ENCODE measurements at places on chromosomes 2 and 18.
A peak's percentile ranks its signal among the peaks of the same experiment; 100 is the strongest.

DNA sequence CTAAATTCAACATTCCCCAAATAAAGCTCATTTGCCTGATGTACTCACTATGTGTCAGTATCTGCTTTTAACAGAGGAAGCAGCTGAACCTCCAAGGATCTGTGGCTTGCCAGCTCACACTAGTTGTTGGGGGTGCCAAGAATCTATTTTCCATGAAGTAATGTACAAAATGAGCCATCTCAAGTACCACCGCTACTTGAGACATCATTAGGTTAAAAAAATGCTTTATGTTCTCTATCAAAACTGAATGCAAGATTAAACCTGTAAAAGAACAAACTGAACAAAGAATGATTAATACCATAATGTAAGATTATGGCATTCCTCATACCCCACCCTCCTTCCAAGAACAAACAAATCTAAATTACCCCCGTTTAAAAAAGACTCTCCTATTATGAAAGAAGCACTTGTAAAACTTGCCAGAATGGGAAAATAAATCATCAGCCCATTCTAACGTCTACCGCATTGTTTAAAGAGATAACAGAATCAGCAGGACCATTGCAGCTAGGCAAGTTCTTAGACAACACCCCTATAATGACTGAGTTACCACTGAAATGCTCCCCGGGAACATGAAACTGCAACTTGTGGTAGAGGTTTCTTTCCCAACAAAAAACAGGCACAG is 471.6 kb downstream of the DLGAP1 start:
- DNase-seq: no peak

DNA sequence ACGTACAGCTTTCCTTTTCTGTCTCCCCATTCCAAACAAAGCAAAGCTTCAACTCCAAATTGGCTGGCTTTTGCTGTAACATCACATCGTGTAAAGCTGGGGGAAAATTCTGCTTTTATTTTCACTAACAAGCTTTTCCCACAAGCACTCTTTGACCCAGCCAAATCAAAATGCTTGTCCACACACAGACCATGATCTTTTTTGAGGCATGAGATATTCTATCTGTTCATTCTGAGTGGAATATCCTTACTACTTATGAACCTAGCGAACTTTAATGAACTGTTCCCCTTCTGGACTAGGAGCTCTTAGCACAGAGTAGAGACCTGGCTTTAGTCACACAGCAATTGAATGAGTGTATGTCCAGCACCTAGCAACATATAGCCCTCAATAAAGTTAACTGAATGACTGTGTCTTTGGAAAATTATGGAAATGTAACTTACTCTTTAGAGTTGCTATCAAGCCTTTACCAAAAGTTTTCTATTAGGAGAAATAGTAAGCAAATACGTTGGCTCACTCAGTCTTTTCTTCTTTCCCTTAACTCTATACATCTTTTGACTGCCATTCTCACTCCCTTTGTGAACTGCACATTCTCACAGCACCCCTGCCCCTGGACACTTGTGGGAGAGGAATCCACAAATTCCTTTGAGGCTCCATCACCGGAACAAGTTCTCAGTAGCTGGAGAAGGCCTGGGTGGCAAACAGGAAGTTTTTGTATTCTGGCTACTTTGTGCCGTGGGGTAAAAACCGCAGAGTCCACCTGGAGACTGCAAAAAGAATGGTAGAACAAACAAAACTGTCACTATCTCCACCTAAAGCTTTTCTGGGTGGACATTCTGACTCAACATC is 1.3 kb upstream of the UBE2E3 start:
- no peak for DNase-seq

- no peak for DNase-seq
Observed at GRCh38 chr2:134662751-134663150, 56.0 kb downstream of the TMEM163 start.

- peak; percentile 58 for DNase-seq
Observed at GRCh38 chr2:6828299-6828584, 37.5 kb downstream of the CMPK2 start.

GRCh38 chr2:168120730-168121129 is 126.7 kb downstream of the STK39 start:
- no peak for DNase-seq

DNA sequence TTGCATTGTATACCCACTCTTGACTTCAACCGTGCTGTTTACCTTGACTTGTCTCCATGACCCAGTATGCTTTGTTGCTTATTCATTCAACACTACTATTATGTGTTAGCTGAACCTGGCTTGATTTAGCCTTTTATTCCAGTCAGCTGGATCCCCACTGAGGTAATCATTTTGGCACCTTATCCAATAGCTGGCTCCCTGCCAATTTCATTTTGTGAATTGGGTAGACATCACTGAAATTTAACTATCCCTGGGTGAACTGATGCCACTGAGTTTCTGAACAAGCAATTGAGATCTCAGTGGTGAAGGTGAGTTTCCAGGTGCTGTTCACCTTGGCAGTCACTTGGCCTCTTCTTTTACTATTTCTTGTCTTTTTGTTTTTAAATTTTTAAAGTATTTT is 584.3 kb downstream of the ADCYAP1 start:
- no peak for DNase-seq

DNA sequence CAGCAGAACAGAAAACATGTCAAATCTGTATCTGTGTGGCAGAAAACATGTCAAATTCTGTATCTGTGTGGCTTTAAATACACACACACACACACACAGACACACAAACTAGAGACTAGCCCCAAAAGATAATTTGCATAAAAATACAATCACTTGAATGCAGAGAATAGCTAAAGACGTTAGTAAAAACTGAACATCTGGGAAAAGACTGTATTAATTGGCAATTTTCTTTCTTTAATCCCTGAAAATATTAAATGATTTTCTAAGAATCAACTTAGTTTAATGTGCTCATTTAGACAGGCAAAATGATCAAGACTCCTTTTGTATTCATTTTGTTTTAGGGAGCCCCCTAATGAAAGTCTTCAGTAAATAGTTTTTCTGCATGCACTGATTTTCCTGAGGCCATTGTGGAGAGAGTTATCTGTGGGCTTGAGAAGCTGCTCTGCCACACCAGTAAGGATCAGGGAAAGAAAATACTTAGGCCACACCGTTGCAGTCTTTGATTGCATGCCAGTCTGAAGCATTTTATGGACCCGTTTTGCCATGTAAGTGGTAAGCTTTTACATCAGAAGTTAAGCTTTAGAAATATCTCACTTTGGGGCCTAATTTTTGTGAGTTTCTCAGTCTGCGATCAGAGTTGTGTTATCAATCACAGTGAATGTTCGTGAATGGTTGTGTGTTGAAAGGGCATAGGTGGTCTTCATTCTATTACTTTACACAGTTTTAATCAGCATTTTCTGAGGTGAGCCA is 2.2 kb downstream of the SPATS2L start:
- DNase-seq: no peak

DNA sequence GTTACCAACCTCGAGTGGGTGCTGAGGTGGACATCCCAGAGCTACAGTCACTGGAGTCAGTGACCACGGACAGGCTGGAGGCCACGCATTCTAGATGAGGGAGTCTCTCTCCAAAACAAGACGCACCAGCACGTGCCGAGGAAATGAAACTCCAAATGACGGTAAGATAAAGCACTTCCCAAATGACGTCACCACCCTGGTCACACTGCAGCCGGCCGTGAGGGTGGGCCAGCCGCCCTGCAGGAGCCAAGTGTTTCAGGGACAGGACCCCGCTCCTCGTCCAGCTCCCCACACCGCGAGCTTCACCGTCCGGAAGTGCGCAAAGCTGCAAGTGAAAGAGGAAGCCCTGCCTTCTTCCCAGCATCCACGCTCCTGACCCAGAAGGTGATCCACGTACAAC is 99.4 kb downstream of the ZNF516 start:
- no peak for DNase-seq

DNA sequence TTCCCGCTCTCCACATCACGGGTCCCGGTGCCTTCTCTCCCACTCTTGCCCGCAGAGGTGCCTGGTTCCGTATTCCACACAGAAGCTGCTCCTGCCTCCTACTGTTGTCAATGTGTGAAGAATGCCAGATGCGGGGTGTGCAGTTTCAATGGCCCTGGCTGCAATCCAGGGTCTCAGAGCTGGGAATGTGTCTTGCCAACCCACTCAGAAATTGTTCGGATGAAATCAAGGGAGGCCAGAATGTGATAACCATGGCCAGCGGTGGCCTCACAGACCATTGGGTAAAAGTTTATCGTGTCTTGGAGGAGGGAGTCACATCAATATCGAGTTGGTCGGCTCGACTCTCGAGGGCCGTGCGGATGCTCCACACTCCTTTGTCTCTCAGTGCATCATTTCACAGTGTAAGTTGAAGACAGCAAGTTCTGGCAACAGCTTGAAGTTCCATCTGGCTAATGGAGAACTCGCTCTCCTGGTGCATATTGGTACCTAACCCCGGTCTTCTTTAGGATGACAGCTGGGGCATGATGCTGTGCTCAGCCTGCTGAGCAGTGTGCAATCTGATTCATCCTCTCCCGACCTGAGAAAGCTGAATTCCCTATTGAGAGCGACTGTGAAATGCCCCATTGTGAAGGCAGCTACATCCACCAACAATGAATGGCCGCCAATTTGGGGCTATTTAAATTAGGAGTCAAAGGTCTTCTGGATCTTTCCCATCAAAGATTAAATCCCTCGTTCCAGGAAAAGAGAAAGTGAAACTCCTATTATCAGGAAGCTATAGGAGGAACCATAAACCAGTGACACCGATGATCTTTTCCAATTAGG is 389.0 kb downstream of the SOX11 start:
- DNase-seq: no peak

GRCh38 chr18:78920456-78921138 is 59.0 kb upstream of the SALL3 start:
- no peak for DNase-seq

- no peak for DNase-seq
Observed at GRCh38 chr18:66440433-66440832, 163.5 kb downstream of the CDH19 start.

DNA sequence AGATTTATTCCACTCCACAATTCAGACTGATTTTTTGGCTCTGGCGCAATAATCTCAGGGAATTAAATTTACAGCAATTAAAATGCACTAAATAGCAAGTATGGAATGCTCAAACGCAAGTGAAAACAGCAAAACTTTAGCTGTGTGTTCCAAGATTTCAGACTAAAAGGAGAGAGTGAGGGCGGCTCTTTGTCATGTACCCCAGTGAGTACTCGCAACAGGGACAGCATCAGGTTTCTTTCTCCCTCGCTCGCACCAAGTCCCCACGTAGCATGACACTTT is 1.1 kb downstream of the ROCK2 start:
- no peak for DNase-seq

- no peak for DNase-seq
Observed at GRCh38 chr2:161233858-161234431, 73.7 kb downstream of the TANK start.

DNA sequence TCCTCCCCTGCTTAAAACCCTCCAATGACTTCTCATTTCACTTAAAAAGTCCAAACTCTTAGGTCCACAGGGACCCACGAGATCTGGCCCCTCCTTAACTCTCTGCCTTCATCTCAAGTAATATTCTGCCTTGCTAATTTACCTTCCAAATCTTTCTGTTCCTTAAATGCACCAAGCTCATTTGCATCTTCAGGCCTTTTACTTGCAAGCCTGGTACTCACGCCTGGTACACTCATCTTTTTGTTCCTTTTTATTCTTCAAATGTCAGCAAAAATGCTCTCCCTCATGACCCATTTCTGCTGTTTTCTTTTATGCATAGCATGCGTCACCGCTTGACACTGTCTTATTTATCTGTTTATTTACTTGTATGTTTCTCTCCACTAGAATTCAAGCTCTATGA is 2.7 kb upstream of the WIPF1 start:
- DNase-seq: no peak

GRCh38 chr2:116979916-116980764 is 834.4 kb upstream of the DDX18 start:
- no peak for DNase-seq

- DNase-seq: no peak
Observed at GRCh38 chr2:3641841-3642421, 16.1 kb upstream of the ALLC start.

DNA sequence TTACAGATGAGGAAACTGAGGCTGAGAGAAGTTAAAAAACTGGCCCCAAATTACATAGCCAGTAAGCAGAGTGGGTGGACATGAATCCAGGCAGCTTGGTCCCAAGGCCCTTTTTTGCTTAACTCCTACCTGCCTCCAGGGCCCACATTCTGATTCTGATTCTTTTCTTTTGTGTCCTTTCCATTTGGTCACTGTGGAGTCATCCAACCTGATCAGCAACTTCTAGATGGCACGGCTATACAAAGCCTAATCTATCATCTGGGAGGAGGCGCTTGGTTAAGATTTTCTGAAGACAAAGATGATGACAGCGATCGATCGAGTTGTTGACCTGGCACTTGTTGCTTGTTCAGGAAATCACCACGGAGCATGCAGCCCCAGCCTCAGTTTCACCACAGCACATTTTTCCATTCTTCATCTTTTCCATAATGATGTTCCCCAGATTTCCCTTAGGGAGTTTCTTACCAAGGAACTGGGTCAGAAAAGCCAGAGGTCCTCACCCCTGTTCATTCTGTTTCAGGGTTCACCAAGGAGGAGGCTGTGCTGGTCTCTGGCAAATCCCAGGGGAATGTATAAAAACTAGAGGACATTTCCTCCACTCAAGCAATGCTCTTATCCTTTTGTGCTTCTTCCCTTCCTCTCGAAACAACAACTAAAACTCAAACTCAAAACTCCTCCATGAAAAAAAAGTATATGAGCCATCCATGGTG is 6.9 kb upstream of the IGFBP2 start:
- no peak for DNase-seq

GRCh38 chr2:26477911-26478253 is at the start of gene OTOF:
TSS of gene OTOF (minus strand) at chr2:26478124.
- DNase-seq: no peak

- no peak for DNase-seq
Observed at GRCh38 chr18:32707586-32707985, 65.2 kb downstream of the KLHL14 start.

DNA sequence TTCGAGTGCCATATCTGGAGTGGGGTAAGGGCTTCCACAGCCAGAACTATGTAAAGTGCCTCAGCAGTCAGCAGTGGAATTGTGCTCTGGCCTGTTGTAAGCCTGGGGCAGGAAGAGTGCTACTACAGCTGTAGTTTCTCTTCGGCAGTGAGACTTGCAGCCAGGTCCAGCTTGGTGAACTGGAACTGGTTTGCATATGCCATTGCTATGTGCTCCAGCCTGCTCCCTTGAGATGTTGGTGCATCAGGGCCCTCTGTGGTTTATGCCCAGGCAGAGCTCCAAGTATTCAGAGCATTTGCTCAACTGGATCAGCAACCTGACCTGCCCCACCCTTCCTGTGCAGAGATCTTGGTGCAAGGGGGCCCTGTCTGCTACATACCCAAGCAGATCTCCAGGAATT is 47.8 kb downstream of the ZNF804A start:
- no peak for DNase-seq
